ENCODE measurements at places on chromosomes 7 and 10.

- DNase-seq: no peak
Observed at GRCh38 chr10:2463316-2463715, 604.0 kb upstream of the PFKP start.

DNA sequence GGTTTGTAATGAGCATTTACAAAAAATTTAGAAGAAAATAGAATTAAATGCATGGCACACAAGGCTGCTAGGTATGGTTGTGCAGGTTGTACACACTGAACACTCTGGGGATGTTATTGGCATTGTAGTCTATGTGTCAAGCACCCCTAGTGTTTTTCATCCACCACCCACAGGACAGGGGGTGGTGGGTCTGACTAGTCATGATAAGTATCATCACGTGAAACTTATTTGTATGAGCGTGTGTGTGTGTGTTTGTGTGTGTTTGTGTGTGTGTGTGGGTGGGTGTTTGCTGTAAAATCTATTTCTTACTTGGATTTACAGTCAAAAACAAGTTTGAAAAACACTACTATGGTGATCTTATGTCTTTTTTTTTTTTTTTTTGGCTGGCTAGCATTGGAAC lies 66.5 kb downstream of the MAP3K8 start:
- no peak for DNase-seq

DNA sequence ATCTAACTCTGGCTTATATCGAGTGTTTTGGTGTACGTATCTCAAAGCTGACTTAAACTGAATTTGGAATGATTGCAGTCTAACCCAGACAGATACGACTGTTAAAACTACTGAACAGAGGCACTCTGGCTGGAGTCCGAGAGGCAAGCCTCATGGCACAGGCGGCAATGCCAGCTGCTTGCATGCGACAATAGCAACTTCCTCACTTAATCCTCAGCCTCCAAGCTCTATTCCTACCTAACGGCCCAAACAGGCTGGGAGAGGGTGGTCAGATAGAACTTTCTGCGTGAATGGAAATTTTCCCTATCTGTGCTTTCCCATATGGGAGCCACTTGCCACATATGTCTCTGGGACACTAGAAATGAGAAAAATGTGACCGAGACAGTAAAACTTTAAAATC lies 292.0 kb upstream of the KLF6 start:
- no peak for DNase-seq

GRCh38 chr7:101299511-101300464 lies 21.8 kb downstream of the IFT22 start:
- no peak for DNase-seq

DNA sequence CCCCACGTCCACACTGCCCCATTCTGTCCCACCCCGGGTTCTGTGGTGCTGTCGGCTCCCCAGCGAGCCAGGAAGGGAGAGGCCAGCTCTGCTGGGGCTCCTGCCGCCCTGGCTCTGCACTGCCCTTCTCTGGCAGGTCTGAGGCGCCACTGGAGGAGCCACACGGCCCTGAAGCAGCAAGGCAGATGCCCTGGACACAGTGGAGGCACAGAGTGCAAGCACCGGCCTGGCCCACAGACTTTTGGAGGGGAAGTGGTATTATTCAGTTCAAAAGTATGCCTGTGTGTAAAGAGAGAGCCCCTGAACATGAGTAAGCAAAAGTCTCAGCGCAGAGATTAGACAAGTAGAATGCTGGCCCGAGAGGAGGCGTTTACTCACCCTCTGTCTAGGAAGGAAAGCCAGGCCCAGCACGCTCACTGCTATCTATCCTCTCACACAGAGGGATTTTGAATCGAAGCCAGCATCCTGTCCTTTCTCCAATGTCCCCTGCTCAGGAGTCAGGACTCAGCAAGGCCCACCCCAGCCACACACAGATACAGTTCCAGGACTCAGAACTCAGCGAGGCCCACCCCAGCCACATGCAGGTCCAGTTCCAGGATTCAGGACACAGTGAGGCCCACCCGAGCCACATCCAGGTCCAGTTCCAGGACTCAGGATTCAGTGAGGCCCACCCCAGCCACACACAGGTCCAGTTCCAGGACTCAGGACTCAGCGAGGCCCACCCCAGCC lies 115.0 kb downstream of the EGFR start:
- DNase-seq: no peak

- no peak for DNase-seq
Observed at GRCh38 chr10:28281726-28282315, 21.0 kb downstream of the MPP7 start.

DNA sequence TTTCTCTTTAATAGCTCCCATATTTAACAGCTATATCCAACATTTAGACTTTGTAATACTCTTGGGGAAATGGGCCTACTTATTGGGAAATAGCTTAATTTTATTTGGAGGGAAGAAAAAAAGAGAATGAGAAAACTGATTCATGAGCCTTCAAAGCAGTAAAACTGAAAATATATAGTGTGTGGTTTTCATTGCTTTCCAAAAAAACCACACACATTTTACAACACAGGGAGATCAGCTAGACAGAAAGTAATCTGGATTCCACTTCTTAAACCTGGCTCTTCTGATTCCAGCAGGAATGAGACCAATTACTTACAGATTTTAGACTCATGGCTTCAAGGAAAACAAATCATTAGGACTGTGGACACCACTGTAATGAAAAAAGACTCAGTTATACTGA lies 48.7 kb downstream of the CH25H start:
- no peak for DNase-seq

Measured in stimulated activated CD8-positive, alpha-beta memory T cell treated with anti-CD3 and anti-CD28 coated beads, Interleukin-7, amount 100 ng/mL, for 1 hour (primary cell).